Pancreas (tissue), 10 donors: ENCODE measurements at places on chromosomes 12 and 14. TPM values are rescaled to one million over a fixed set of nuclear protein-coding genes. Genes with fewer than 3 reads are reported as not detected.

GRCh38 chr12:51320695-51321320 lies 3.2 kb downstream of the BIN2 start:
- DNase-seq: no peak

PRIMA1 gene
- 0.28 TPM for total RNA-seq

GYS2 gene
- not detected for total RNA-seq

DNA sequence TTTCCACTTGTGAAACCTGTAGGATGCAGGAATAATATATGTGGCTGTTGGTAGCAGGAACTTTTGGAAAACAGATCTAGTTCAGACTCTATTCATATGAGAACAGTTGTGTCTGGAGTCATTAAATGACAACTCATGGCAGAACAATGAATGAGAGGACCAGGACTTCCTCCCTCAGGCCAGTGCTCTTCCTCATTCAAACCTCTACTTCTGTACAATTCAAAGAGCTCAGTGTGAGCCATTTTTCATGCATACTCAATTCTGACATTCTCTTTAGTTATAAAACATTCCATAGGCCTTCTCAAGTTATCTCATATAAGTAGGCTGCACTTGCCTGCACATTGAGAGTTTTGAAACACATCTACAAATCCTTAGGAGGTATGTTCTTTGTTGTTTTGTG lies 1526.6 kb upstream of the FLRT2 start:
- no peak for DNase-seq

DNA sequence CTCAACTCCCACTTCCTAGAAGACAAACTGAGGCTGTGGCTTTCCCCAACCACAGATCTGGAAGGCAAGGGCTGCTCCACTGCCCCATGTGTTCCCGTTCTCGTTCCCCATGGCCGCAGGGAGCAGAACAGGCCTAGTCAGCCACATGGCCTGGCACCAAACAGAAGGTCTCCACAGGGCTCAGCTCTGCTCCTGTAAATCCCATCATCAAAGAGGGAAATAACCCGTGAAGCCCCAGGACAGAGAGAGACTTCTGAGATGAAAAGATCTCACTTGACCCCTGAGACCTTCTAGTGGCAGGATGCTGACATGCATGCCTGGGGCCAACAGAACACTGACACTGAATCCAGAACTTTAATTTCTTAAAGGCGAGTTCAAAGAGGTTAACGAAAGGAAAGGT lies 68.9 kb downstream of the BCL11B start:
- no peak for DNase-seq
